ENCODE measurements at places on chromosomes 12 and 14.

DNA sequence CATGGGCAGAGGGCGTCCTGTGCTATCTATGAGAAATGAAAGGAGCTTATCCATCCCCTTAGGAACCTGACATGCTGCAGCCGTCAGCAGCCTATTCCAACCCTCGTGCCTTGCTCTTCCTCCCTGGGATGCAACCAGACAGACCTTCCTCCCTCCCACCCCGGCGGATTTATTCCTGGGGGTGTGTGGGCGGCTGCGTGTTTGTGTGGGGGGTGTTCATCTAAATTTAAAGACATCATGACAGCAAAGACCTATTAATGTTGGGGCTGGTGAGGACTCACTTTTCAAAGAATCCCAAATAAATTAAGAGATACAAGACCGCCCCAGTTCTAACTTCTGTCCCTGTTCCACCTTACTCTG lies 52.0 kb downstream of the WSCD2 start:
- DNase-seq, result no peak

- DNase-seq, result no peak
Measured at GRCh38 chr14:92967346-92967926, 44.5 kb downstream of the CHGA start.

DNA sequence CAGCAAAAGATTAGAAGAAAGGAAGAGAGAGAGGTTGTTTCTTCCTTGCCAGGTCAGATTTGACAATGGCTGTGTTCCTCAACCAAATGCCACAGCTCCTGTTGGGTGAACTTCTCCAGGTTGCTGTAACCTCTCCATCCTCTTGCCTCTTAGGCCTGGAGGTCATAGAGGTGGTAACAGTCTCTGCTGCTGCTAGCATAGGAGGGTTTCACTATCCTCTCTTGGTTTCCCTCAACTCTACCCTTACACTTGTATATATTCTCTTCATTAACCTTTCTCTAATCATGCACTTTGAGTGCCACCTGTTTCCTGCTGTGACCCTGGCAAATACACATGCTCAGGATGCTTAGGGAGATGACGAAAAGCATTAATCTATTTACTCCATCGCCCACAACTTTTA lies 67.7 kb upstream of the HIF1A start:
- no peak for DNase-seq

GRCh38 chr14:56189307-56189706 lies 71.1 kb downstream of the PELI2 start:
- DNase-seq, result no peak

- DNase-seq, result no peak
Measured at GRCh38 chr14:71555654-71556559, 376.3 kb upstream of the RGS6 start.

GRCh38 chr14:61526405-61527312 lies 168.7 kb upstream of the HIF1A start:
- DNase-seq, result no peak

GRCh38 chr12:10667581-10667980 lies 6.3 kb downstream of the STYK1 start:
- DNase-seq, result no peak

DNA sequence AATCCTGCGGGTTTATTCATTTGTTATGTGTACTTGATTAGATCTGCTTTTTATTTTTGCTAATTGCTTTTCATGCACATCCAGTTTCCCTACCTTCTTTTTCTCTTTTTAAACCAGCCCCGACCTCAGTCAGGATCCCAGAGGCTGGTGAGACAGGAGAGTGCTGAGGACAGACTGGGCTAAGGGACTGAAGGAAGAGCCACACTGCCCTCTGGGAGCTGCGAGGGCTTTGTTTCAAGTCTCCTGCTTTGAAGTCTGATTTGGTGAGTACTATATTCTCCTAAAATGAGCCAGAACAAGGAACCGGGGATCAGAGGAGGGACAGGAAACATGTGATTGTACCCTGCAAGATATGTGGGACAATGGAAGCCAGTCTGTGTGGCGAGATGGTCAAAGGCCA lies 23.9 kb downstream of the PRICKLE1 start:
- no peak for DNase-seq

GRCh38 chr12:27213830-27214787 lies 30.0 kb upstream of the STK38L start:
- DNase-seq, result no peak
